Mucosa of gallbladder (tissue), 1 donor: ENCODE measurements at places on chromosomes 3 and 15. TPM values are rescaled to one million over a fixed set of nuclear protein-coding genes. Genes with fewer than 3 reads are reported as not detected.

The RASA2 gene
- total RNA-seq, result 10.0 TPM

The RAB5A gene
- 53.6 TPM for total RNA-seq

The DPPA2 gene
- not detected for total RNA-seq

The TRH gene
- not detected for total RNA-seq

The PLA2G4E gene
- total RNA-seq, result 0.09 TPM

DNA sequence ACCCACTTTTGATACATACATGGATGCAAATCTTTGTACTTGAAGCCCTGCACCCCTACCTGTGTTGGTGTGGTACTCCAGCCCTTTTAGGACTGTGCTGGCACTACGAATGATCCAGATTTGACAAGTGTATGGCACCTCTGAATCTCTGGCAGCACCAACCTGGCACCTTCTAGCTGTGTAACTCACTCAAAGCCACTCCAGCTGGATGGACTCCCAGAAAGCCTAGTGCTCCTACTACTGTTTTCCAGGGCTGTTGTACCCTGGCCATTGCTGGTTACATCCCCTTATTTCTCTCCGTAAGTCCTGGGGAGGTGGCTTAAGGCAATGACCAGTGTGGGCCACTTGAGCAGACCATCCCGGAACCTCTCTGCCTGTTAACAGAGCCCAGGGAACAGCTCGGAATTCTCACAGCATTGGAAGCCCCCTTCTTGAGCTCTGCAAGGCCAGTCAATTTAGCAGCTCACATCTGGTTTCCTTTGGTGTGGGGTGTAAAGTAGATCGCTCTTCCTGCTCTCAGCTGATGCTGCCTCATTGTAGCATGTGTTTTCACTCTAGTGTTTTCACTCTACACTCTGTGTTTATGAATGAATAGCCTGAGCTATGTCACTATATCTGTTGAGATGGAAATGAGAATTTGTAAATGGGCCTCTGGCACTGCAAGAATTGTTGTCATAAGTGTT lies 12.2 kb downstream of the CALML4 start:
- no peak for DNase-seq

GRCh38 chr3:72177075-72178050 lies 392.4 kb upstream of the PROK2 start:
- no peak for DNase-seq

- DNase-seq, result no peak
These were observed 83.6 kb downstream of the RAP2B start for GRCh38 chr3:153245661-153246060.

- DNase-seq, result no peak
These were observed 43.5 kb downstream of the UBE2E2 start for GRCh38 chr3:23246651-23247050.

The PLOD2 gene
- 72.8 TPM for total RNA-seq

The FNDC3B gene
- total RNA-seq, result 103 TPM

The PXYLP1 gene
- 14.1 TPM for total RNA-seq
